ENCODE measurements at places on chromosomes 16 and 17.

DNA sequence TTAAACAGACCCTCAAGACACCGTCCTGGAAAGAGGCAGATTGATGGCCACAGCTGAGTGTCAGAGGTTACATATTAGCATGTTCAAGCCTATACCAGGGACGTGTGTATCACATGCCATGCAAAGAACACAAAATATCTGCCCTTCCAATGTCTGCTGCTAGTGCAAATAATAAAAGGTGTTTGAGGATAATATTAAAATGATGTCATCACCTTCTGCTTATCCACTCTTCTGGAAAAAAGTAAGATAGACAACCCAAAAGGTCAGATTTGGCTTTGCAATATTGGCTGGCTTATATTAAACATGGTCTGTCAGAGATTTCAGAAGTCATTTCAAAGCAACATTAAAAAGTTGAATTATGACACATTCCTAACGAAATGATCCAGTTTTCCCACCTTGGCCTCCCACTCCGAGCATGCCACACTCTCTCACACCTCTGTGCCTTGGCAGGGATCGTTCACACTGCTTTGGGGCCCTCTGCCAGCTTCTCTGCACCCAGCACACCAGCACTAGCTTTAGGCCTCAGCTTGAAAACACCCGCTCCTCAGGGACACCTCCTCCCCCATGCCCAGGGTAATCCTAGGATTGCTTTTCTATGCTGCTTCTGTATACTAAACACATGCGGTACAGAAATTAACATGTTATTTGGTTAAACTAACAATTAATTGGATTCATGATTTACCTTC lies 248.2 kb downstream of the NTN1 start:
- no peak for DNase-seq

DNA sequence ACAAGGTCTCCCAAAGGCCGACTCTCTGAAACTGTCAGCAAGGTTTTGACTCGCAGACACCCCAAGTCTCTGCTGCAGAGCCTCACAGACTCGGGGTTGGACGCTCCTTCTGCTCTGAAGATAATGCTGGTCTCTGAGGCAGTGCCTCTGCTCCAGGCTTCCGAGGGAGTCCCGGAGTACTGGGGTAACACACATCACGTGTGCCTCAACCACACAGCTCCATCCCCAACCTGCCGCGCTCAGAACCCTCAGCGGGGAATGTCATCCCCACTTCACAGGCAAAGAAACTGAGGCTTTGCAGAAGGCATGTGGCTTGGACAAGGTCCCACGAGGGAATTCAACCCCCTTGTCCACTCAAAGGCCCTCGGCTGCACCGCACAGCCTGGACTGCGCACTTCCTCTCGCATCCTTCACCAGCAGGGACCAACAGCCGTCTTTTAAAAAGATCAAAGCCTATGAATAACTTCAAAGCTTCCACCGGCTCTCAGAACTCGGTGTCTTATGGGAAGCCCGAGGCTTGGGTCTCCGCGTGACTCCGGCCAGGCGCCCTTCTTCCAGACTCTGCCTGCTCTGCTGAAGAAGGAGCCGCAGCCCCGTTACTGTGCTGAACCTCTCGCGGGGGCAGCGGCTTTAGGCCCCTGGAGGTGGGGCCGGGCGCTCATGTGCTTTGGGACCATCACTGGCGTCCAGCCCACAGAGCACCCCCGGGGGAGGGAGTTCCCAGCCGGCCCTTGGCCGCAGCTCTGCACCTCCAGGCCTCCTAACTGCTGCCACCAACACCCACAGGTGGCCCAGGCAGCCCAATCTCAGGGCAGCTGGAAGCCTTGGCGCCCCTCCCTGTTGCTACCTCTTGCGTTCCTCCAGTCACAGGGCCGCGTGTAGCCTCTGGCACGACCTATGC lies 2.2 kb downstream of the TMEM204 start:
- no peak for DNase-seq

DNA sequence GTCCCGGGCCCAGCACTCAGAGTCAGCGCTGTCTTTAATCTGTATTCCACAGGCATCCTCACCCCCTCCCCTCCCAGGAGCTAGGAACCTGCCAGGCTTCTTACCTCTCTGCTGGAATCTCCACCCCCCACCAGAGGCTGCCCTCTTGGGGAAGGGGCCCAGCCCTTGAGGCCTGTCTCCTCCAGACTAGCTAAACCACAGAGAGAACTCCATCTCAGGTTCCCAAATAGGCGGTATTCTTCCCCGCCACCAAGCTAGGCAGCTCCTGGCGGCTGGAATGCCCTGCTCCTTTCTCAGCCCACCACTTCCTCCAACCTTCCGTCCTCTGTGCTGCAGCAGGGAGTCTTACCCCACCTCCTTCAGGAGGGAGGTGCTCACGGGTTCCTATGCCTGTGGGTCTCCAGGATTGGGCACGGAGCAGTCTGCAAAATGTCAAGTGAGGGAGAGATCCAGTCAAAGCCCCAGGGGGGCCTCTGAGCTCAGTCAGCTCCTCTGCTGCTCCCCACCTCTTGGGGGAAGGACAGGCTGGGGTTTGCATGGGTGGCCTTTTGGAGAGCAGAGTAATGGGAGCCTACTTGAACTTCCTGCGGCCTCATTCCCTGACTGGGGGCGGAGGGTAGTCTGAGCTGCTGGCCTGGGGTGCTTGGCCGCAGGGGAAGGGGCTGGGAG lies 55.7 kb downstream of the SREBF1 start:
- peak; percentile 39 for DNase-seq

- DNase-seq: no peak
These were observed 158.3 kb downstream of the NTN1 start for GRCh38 chr17:9179602-9180001.

DNA sequence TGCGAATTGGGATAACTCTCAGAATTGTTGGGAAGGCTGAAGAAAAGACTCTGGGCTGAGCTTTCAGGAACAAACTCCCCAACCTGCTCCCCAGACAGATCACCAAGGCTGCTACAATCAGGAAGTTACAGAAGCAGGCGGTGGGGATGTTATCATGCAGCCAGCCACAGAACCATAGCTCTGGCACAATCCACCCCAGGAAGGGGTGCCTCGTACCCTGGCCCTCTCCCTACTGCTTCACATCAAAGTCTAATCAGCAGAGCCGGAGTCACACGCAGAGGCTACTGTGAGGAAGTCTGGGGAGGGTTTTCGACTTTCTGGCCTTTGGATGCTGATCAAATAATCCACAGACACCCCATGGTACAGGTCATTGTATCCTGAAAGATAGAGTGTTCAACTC lies 86.8 kb downstream of the NTN1 start:
- no peak for DNase-seq

- no peak for DNase-seq
These were observed 67.8 kb downstream of the ANKRD11 start for GRCh38 chr16:89422527-89422904.

- DNase-seq: no peak
These were observed 65.5 kb downstream of the PLD6 start for GRCh38 chr17:17140590-17140980.

GRCh38 chr17:68425979-68426378 lies 31.3 kb downstream of the WIPI1 start:
- DNase-seq: no peak

GRCh38 chr17:4204710-4205173 lies 59.0 kb downstream of the ANKFY1 start:
- peak; percentile 97 for DNase-seq

- DNase-seq: no peak
These were observed 19.7 kb upstream of the CBX2 start for GRCh38 chr17:79758271-79758670.

DNA sequence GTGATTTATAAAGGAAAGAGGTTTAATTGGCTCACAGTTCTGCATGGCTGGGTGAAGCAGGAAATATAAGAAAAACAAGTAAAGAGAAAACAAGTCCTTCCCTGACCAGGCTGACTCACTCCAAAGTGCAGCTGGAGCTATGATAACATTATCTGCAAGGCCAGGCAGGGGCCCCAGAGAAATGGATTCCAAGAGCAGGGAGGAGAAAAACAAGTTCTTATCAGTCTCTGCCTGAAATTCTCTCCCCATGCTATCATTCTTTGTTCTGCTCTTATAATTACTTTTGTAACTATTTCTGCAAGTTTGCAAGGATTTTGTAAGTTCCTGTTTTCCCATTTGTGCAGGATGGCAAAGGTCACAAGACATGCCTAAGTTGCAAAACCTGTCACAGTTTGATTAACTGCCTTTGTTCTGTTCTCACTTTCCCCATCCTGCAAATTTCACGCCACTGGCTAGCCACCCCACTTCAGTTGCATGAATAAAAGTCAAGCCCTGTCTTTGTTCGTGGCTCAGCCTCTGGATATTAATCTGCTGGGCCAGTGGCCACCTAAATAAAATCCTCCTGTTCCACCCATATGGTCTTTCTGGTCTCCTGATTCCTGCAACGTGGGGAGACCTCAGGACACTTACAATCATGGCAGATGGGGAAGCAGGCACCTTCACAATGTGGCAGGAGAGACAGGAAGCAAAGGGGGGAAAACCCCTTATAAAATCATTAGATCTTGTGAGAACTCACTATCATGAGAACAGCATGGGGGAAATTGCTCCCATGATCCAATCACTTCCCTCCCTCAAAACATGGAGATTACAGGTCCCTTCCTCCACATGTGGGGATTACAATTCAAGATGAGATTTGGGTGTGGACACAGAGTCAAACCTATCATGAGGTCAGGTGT lies 13.1 kb downstream of the ABCA9 start:
- DNase-seq: peak; percentile 60

DNA sequence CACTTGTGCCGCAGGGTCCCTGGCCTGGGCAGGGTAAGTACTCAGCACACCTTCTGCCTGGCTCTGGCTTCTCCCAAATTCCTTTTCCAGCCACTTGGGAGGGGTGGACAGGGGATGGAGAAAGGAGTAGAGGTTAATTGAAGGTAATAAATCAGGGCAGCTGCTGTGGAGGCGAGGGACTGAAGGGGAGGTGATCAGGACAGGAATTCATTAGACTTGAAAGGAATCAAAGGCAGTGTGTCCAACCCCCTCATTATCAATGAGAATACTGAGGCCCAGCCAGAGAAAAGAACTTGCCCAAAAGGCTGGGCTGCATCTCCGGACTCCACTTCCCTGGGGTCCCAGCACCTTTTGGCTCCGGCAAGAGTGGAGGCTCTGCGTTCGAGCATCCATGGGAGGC lies 2.4 kb downstream of the SOST start:
- DNase-seq: no peak

DNA sequence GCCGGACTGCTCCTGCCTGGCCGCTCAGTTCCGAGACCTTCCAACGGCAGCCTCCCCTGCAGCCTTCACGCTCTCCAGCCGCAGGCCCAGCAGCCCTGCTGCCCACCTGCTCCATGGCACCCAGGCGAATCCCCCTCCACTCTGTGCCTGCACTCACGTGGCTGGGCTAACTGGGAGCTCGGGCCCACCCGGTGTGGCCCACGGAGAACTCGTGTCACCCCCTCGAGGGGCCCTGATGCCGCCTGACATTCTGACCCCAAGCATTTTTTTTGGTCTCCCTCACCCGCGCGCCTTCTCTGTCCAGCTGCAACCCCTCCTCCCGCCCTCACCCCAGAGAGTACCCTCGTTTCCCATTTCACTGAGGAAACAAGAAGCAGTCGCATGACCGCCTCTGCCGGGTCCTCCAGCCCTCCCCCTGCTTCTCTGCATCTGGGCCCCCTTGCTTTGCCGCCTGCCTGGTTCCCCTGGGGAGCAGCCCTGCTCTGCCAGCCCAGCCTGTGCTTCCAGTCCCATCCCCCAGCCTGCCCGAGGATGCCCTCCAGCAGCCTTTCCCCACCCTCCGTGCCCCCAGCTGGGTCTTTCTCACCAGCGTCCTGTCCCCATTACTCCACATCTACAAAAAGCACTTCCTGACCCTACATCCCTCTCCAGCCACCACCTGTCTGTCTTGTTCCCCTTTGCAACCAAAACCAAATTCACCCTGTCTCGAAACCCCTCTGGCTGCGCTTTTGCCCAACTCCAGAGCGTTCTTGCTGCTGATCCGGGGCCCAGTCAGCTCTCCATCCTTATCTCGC lies 146.4 kb upstream of the CHMP6 start:
- DNase-seq: no peak

DNA sequence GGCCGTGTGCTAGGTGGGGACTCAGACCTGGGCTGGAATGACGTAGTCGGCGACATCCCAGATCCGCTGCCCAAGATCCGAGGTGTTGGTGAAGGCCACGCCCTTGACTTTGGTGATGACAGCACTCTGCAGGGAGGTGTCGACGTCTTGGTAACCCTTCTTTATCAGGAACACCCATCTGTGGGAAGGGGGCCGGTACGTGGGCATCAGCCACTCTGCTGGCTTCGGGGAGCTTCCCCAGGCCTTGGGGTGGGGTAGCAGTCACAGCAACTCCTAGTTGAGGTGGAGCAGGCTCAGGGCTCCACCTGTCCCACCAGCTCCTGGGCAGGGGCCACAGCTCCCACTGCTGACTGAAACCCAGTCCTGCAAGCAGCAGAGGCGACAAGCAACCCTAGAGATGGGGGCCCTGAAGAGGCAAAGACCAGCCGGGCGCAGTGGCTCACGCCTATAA lies 4.3 kb downstream of the P2RX5 start:
- DNase-seq: no peak

GRCh38 chr17:7651097-7651664 lies 455 bp downstream of the ATP1B2 start:
- no peak for DNase-seq

GRCh38 chr17:57810721-57811637 lies 38.9 kb downstream of the MRPS23 start:
- no peak for DNase-seq

GRCh38 chr16:22751104-22751667 lies 62.8 kb upstream of the HS3ST2 start:
- DNase-seq: no peak

- DNase-seq: no peak
These were observed 3.0 kb downstream of the NUDT16L1 start for GRCh38 chr16:4696172-4696904.

DNA sequence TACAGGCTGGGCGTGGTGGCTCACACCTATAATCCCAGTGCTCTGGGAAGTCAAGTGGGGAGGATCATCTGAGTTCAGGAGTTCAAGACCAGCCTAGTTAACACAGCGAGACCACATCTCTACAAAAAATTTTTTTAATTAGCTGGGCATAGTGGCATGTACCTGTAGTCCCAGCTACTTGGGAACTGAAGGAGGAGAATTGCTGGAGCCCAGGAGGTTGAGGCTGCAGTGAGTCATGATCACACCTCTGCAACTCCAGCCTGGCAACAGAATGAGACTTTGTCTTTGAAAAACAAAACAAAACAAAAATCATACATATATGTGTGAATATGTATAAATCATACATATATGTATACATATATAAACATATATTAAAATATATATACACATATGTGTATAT lies 54.1 kb upstream of the MARCHF10 start:
- no peak for DNase-seq

DNA sequence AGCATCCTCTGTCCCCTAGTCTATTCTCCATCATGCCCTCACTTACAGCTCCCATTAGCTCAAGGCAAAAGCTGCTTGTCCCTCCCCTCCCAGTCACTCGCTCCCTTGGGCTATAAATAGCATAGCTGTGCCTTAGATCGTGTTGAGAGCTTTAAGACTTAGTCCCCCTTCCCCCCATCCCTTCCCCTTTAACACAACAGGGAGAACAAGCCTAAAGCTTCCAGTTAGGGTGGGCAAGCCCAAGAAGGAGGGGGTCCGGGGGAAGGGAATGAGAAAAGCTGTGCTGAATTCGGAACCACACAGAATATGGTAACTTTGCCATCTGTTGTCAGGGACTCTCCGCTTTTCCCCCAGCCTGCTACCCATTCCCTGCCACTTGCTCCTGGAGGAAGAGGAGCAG lies 4.9 kb upstream of the HIGD1B start:
- DNase-seq: no peak
